Panc1 (cell line): ENCODE measurements at places on chromosomes 12 and 14.
A peak's percentile ranks its signal among the peaks of the same experiment; 100 is the strongest.

GRCh38 chr12:6382371-6382770 lies 1.6 kb upstream of the LTBR start:
- H3K4me3 ChIP-seq: no peak overlapping the region
- no peak overlapping the region for H3K27ac ChIP-seq
- DNase-seq: no peak
- peaks cover 4% of the 10 kb centered on the region for H3K4me1 ChIP-seq
- H3K27me3 ChIP-seq: no peaks in the 10 kb centered on the region
- peaks cover 5% of the 10 kb centered on the region; the same call in 1 of the 2 replicates for H3K36me3 ChIP-seq

GRCh38 chr12:66379616-66380015 lies 77.3 kb downstream of the HELB start:
- no peak overlapping the region for H3K4me3 ChIP-seq
- no peaks in the 10 kb centered on the region for H3K4me1 ChIP-seq
- no peaks in the 10 kb centered on the region for H3K36me3 ChIP-seq

GRCh38 chr14:68380329-68380741 lies 412.5 kb downstream of the ZFP36L1 start:
- H3K27ac ChIP-seq: no peak overlapping the region
- no peaks in the 10 kb centered on the region for H3K36me3 ChIP-seq
- DNase-seq: no peak
- H3K27me3 ChIP-seq: no peaks in the 10 kb centered on the region
- no peaks in the 10 kb centered on the region for H3K4me1 ChIP-seq

- peak; percentile 39 for DNase-seq
- H3K36me3 ChIP-seq: no peaks in the 10 kb centered on the region
- H3K27ac ChIP-seq: no peak overlapping the region
- H3K27me3 ChIP-seq: peaks cover 3% of the 10 kb centered on the region
- no peaks in the 10 kb centered on the region for H3K4me1 ChIP-seq
- H3K4me3 ChIP-seq: peak overlapping the region; percentile 29
These were observed 11.6 kb downstream of the TMEM30B start for GRCh38 chr14:61269321-61270083.

DNA sequence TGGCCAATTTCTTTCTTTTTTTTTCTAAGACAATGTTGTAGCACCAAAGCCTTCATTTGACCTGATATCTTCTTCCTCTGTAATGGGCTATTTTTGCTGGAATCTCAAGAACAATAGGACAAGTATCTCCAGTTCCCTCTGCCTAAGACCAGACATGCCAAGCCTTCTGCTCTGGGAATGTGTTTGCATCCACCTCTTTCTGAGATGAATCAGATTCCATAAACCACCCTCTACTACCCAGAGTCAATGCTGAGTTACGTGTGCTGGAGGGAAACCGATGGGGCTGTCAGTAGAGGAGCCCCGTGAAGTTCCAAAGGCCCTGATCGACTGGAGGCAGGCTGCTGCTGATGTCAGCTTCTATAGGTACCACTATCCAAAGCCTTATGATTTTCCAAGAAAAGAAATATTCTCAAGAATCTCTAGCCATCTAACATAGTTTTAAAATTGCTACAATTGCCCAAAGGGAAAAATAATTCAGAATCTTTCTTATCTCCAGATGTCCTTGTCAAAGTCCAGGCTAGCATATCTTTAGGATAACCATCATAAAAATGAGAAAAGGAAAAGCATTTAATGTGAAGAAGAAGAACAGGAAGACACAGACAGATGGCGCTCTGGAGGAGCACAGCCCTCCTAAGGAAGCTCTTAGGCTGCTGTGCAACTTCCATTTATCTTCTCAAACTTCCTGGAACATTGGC lies 101.9 kb downstream of the SLC8A3 start:
- no peak for DNase-seq
- H3K27ac ChIP-seq: no peak overlapping the region
- no peaks in the 10 kb centered on the region for H3K36me3 ChIP-seq
- H3K27me3 ChIP-seq: peaks cover 7% of the 10 kb centered on the region
- no peaks in the 10 kb centered on the region for H3K4me1 ChIP-seq
- no peak overlapping the region for H3K4me3 ChIP-seq

- H3K36me3 ChIP-seq: no peaks in the 10 kb centered on the region
- no peak for DNase-seq
- peak overlapping the region; percentile 82 for H3K27ac ChIP-seq
- H3K4me3 ChIP-seq: no peak overlapping the region
- H3K27me3 ChIP-seq: no peaks in the 10 kb centered on the region
- peaks cover 27% of the 10 kb centered on the region for H3K4me1 ChIP-seq
These were observed 95.5 kb downstream of the ARF6 start for GRCh38 chr14:49988080-49988990.

DNA sequence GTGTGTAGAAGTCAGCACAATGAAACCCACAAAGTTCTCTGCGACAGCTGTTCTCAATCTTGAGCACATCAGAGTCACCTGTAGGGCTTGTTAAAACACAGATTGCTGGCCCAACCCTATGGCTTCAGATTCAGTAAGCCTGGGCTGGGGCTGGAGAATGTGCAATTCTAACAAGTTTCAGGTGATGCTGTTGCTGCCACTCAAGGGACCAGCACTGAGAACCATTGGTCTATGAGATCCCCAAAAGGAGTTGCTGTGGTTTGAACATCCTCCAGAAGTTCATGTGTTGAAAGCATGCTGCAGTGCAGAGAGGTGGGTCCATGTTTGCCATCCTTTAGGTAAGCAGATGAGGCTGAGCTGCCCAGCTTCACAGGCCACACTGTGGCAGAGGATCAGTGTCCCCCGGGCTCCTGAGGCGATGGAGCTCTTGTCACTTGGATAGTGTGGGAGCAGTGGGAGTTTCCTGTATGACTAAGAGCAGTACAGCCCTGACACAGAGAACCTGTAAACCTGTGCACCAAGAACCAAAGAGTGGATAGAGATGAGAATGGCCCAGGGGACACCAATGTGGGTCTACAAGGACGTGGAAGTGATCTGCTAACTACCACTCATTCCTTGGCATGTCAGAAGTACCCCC lies 8.0 kb upstream of the RTRAF start:
- no peak for DNase-seq
- H3K4me3 ChIP-seq: no peak overlapping the region
- H3K36me3 ChIP-seq: no peaks in the 10 kb centered on the region

DNA sequence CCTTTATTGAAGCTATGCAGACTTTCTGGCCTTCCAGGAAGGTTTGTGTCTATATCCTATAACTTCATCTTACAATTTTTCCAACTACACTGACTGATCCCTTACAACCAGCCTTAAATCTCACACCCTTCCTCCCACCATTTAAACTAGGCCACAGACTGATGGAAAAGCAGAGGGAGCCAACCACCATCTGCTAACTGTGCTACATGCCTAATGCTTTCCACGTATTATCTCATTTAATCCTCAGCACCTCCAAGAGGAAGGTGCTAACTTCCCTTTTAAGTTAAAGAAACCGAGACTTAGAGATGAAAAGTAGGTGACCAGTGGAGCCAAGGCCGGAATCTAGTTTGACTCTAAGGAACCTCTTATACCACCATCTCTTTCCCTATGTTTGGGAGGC lies 22.7 kb upstream of the BLTP3B start:
- peaks cover 9% of the 10 kb centered on the region; the same call in 1 of the 2 replicates for H3K4me1 ChIP-seq
- H3K27me3 ChIP-seq: no peaks in the 10 kb centered on the region
- H3K36me3 ChIP-seq: no peaks in the 10 kb centered on the region

DNA sequence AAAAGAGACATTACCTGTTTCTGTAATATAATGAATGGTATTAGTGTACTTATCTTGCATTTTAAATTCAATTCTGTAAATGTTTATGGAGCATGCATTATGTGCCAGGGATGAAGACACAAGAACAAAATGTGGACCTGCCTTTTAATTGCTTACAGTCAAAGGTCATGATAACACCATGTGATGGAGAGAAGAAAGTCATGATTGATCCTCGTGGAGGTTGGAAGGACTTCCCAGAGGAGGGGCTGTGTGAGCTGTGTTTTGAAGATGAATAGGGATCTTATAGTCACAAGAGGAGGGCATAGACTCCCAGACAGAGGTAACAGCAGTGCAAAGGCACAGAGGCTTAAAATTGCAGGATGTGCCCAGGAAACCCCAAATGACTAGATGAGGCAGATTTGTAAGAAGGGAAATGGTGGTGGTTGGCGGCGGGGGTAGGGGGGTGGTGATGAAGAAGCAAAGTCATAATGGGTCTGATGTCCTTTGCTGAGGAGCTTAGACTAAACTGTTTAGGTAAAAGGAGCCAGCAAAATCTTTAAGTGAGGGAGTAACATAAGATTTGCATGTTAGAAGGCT lies 151.5 kb downstream of the PRKCH start:
- no peak overlapping the region for H3K27ac ChIP-seq
- no peaks in the 10 kb centered on the region for H3K4me1 ChIP-seq
- no peak for DNase-seq
- H3K4me3 ChIP-seq: no peak overlapping the region

- no peaks in the 10 kb centered on the region for H3K27me3 ChIP-seq
- no peaks in the 10 kb centered on the region for H3K36me3 ChIP-seq
These were observed 24.4 kb upstream of the CDK17 start for GRCh38 chr12:96424601-96425000.

- no peaks in the 10 kb centered on the region for H3K4me1 ChIP-seq
- H3K4me3 ChIP-seq: no peak overlapping the region
- H3K27me3 ChIP-seq: peaks cover 29% of the 10 kb centered on the region
- H3K36me3 ChIP-seq: no peaks in the 10 kb centered on the region
- no peak overlapping the region for H3K27ac ChIP-seq
These were observed 48.6 kb upstream of the BCAT1 start for GRCh38 chr12:24997496-24997895.

DNA sequence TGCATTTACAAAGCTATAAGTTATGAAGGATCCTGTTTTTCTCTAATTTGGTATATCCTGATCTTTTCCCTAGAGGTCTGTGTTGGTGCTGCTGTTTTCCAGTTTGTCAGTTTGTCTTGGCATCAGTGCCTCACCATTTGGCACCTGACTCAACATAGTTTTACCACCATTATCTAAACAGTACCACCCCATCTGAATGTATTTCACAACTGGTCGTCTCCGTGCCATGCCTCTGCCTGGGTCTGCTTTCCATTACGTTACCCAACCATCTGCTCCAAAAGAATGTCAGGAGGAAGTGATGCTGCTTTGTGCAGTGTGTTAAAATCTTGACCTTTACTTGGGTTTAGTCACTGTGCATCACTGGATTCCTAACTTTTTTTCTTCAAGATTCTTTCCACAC lies 129.3 kb upstream of the RASSF8 start:
- H3K27me3 ChIP-seq: peaks cover 19% of the 10 kb centered on the region; the same call in 1 of the 2 replicates
- no peak overlapping the region for H3K4me3 ChIP-seq
- H3K4me1 ChIP-seq: no peaks in the 10 kb centered on the region
- H3K36me3 ChIP-seq: no peaks in the 10 kb centered on the region
- DNase-seq: no peak

GRCh38 chr12:65881965-65882413 lies 57.7 kb downstream of the HMGA2 start:
- H3K4me1 ChIP-seq: peaks cover 89% of the 10 kb centered on the region
- DNase-seq: no peak
- no peaks in the 10 kb centered on the region; the same call in 1 of the 2 replicates for H3K36me3 ChIP-seq
- H3K4me3 ChIP-seq: no peak overlapping the region; the same call in 1 of the 2 replicates

- no peaks in the 10 kb centered on the region for H3K27me3 ChIP-seq
- H3K36me3 ChIP-seq: no peaks in the 10 kb centered on the region
These were observed 1.7 kb downstream of the PRPF40B start for GRCh38 chr12:49624921-49625577.

GRCh38 chr12:60120199-60120598 lies 524.4 kb downstream of the SLC16A7 start:
- no peaks in the 10 kb centered on the region for H3K4me1 ChIP-seq
- no peak overlapping the region for H3K4me3 ChIP-seq
- no peak for DNase-seq
- no peak overlapping the region for H3K27ac ChIP-seq
- no peaks in the 10 kb centered on the region for H3K27me3 ChIP-seq
- no peaks in the 10 kb centered on the region for H3K36me3 ChIP-seq

DNA sequence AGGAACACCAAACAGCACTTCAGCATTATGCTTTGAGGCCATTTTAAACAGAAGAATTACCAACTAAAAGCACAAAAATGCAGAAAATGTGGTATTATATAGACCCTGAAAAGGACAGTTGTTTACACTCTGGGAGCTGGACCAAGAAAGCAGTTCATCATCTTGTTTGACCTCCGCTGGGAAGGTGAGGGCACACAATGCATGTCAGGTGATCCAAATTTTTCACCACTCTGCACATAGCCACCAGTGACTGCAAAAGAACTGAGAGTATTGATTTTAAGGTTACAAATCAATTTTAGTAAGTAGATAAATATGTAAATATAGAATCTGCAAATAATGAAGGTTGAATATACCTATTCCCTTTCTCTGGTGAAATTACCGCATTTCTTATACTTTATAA lies 119.6 kb downstream of the SLC16A7 start:
- no peaks in the 10 kb centered on the region for H3K36me3 ChIP-seq
- H3K27ac ChIP-seq: no peak overlapping the region
- no peak overlapping the region for H3K4me3 ChIP-seq
- no peaks in the 10 kb centered on the region for H3K27me3 ChIP-seq
- no peak for DNase-seq

- DNase-seq: no peak
- no peak overlapping the region for H3K27ac ChIP-seq
- H3K27me3 ChIP-seq: no peaks in the 10 kb centered on the region
- H3K36me3 ChIP-seq: no peaks in the 10 kb centered on the region
- no peak overlapping the region for H3K4me3 ChIP-seq
These were observed 28.1 kb downstream of the SLC41A2 start for GRCh38 chr12:104929977-104930376.

- DNase-seq: no peak
- H3K4me1 ChIP-seq: no peaks in the 10 kb centered on the region
- peaks cover 23% of the 10 kb centered on the region for H3K27me3 ChIP-seq
- peak overlapping the region; percentile 42 for H3K4me3 ChIP-seq
- H3K27ac ChIP-seq: no peak overlapping the region
These were observed 202.6 kb upstream of the FOXN3 start for GRCh38 chr14:89619596-89619995.

DNA sequence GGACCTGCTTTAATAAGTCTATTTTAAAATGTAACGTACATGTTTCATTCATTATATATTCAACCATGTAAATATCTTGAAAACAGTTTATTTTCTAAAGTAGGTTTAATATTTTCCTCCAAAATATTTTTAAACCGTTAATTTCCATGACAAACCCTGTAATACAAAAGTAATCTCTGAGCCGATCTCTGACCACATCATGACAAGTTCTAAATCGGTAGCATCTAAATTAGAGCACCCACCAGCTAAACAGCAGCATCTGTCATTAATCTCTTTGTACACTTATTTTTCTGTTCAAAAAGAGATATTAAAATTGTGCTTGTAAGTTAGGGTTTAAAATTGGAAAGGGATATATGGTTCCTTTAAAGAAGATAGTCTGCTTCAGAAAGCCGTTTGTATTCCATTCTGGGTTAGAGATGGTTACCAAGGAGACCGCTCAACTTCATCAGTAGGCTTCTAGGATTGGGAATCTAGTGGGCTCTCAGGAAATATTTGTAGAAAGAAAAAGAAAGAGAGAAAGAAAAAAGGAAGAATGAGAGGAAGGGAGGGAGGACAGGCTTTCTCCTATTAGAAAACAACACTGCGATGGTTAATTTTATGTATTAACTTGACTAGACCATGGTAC lies 232.5 kb upstream of the FOXN3 start:
- no peak overlapping the region for H3K27ac ChIP-seq
- H3K4me1 ChIP-seq: no peaks in the 10 kb centered on the region
- H3K27me3 ChIP-seq: no peaks in the 10 kb centered on the region
- DNase-seq: no peak
- H3K4me3 ChIP-seq: no peak overlapping the region

- DNase-seq: no peak
- H3K4me1 ChIP-seq: no peaks in the 10 kb centered on the region
- no peaks in the 10 kb centered on the region for H3K36me3 ChIP-seq
- H3K27me3 ChIP-seq: no peaks in the 10 kb centered on the region
These were observed 16.9 kb downstream of the TMEM117 start for GRCh38 chr12:43852744-43853143.
